ENCODE measurements at places on chromosomes 12 and 14. TPM values are rescaled to one million over a fixed set of nuclear protein-coding genes. Genes with fewer than 3 reads are reported as not detected.

The MYF5 gene
- not detected for total RNA-seq

The PLXNC1 gene
- total RNA-seq: not detected

The MYO1A gene
- total RNA-seq: not detected

DNA sequence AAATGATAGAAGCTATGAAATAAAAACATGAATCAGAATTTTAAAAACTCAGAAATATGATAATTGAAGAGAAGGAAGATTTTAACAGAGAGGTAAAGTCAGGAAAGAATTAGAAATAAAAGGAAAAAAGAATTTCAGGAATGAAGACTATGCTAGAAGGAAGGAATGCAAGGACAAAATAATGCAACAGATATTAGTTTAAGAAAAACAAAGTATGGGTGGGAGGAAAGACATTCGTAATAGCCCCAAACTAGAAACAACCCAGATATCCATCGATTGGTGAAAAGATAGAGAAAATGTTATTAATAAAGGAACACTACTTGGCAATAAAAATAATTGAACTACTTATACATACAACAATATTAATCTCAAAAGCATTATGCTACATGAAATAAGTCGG lies 129.6 kb downstream of the AKAP6 start:
- no peak for DNase-seq

- DNase-seq: no peak
These were observed 49.3 kb downstream of the AACS start for GRCh38 chr12:125114365-125115141.

DNA sequence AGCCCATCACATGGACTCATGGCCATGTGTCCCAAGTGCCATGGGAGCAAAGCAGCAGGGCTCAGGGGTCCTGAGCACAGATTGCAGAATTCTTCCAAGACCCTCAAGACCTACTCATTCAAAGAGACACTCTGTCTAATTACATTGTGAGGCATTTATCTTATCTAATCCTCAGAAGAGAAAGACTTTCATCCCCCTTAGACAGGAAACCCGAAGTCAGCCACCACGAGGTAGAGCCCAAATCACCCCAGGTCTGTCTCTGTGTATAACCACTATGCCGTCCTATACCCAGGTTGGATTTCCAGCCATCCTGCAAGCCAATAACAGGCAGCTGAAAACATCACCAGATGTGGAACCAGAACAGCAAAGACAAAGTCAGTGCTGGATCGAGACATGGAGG lies 8.9 kb upstream of the BCL11B start:
- no peak for DNase-seq
